ENCODE measurements at places on chromosomes 11 and 22. TPM values are rescaled to one million over a fixed set of nuclear protein-coding genes. Genes with fewer than 3 reads are reported as not detected.

DNA sequence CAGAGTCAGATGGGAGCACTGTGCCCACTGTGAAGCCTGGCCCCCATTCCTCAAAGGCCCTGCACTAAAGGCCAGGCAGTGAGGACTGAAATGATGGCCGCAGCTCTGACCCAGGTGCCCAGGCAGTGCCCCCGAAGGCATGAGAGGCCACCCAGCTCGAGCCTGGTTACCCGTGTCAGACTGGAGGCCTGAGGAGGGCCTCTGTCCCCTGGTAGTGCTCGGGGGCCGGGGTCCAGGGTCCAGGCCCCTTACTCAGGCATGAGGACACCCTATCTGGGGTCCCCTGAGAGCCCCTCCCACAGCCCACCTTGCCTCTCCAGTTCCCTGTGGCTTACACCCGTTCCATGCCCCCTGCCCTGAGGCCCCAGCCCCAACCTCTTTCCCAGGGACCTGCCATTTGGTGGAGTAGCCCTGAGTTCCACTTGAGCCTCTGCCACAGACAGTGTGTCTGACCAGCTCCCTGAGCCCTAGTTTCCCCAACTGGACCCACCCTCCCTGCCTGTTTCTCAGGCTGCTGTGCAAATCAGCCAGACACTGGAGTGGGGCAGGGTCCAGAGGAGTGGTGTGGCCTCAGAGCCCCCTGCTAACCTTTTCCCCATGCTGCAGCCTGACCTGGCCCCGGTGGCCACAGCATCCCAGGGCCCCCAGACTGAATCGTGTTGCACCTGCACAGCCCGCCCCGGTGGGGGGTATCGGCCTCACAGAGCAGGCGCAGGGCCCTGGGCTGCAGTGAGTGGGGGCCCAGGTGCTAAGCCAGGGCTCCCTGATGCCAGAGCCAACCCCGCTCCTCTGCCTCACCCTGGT, 10.8 kb upstream of the ANKRD13D start:
- DNase-seq = no peak
- peak overlapping the region; percentile 74 for H3K27ac ChIP-seq
- no peak overlapping the region for H3K4me3 ChIP-seq
- peaks cover 49% of the 10 kb centered on the region for H3K4me1 ChIP-seq

GRCh38 chr11:1401656-1402221, 12.0 kb downstream of the BRSK2 start:
- H3K36me3 ChIP-seq = no peaks in the 10 kb centered on the region
- H3K4me1 ChIP-seq = peaks cover 6% of the 10 kb centered on the region
- DNase-seq = peak; percentile 72
- no peak overlapping the region for H3K4me3 ChIP-seq

- no peaks in the 10 kb centered on the region for H3K27me3 ChIP-seq
- no peak overlapping the region for H3K4me3 ChIP-seq
- DNase-seq = no peak
- H3K4me1 ChIP-seq = peaks cover 2% of the 10 kb centered on the region
Observed at GRCh38 chr11:45927332-45927683, 4.9 kb downstream of the LARGE2 start.

- no peaks in the 10 kb centered on the region for H3K27me3 ChIP-seq
- DNase-seq = no peak
- H3K27ac ChIP-seq = no peak overlapping the region
- H3K4me1 ChIP-seq = no peaks in the 10 kb centered on the region
- no peaks in the 10 kb centered on the region for H3K36me3 ChIP-seq
- no peak overlapping the region for H3K4me3 ChIP-seq
Observed at GRCh38 chr11:85845124-85845631, 10.0 kb upstream of the CCDC83 start.

DNA sequence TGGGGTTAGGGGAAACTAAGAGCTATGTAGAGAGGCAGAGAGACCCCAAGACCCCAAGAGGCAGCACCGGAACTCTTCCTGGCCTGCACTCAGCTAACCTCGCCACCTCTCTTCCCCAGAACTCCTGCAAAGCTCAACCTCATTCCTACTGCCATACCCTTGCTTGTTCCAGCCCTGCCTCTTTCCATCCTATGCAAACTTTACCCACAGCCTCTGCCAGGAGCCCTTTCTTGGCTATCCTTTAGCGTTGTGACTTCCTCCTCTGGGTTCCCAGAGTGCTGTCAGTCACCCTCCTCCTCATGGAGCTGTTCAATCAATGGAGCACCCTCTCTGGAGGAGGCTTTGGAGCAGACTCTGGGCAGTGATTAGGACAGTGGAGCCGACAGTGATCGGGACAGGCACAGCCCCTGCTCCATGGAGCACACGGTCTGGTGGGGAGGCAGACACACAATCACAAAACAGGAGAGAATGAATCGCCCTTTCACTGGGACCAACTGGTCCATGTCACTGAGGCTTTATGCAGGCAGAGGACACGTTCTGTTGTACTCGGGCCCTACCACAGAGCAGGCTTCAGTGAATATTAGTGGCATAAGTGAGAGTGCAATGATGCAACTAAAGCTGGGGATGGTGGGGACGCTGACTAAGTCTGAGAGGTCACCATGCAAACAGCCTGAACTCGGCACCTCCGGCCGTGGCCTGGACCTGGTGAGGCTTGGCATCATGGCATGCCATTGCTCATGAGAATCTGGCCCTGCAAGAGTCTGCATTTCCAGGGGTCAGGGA, 24.6 kb upstream of the P2RY2 start:
- DNase-seq = no peak
- no peaks in the 10 kb centered on the region for H3K27me3 ChIP-seq
- no peak overlapping the region for H3K4me3 ChIP-seq
- no peaks in the 10 kb centered on the region for H3K36me3 ChIP-seq
- H3K27ac ChIP-seq = no peak overlapping the region

Gene TRIM51
- total RNA-seq = 0.56 TPM

Gene MYBPC3
- 0.79 TPM for total RNA-seq

GRCh38 chr11:113587308-113587739, 112.1 kb upstream of the DRD2 start:
- no peaks in the 10 kb centered on the region for H3K4me1 ChIP-seq
- H3K27ac ChIP-seq = no peak overlapping the region
- no peaks in the 10 kb centered on the region for H3K27me3 ChIP-seq
- no peaks in the 10 kb centered on the region for H3K36me3 ChIP-seq
- DNase-seq = no peak
- H3K4me3 ChIP-seq = no peak overlapping the region

DNA sequence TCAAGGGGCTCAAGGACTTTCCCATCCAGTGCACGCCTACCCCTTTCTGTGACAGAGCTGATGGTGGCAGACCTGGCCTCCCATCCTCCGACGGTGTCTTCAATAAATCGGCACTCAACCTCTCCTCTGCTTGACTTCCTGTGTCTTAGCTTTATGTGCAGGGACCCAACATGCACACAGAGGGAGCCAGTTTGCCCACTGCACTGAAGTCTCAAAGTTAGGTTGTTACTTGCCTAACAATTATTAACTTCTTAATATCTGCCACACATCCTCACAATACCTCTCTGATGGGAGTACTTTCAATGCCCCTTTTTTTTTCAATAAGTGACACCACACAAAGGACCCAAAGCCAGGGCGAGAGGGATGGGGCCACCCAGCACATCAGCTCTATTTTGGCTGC, 3.6 kb downstream of the IZUMO1R start:
- DNase-seq = no peak
- no peak overlapping the region for H3K27ac ChIP-seq
- H3K4me1 ChIP-seq = no peaks in the 10 kb centered on the region

- peaks cover 29% of the 10 kb centered on the region for H3K4me1 ChIP-seq
- H3K4me3 ChIP-seq = peak overlapping the region; percentile 71
- peak; percentile 81 for DNase-seq
- H3K27me3 ChIP-seq = no peaks in the 10 kb centered on the region
- H3K27ac ChIP-seq = peak overlapping the region; percentile 98
Observed at GRCh38 chr11:66617155-66617834, 865 bp downstream of the RBM14 start.

All from testis (tissue), 5 donors.